ENCODE measurements at places on chromosomes 3 and 15.

GRCh38 chr15:91308199-91308598 lies 208.1 kb downstream of the SV2B start:
- no peak for DNase-seq

GRCh38 chr15:96460106-96460505 lies 129.6 kb downstream of the NR2F2 start:
- no peak for DNase-seq

GRCh38 chr3:39381432-39381831 lies 1.7 kb upstream of the SLC25A38 start:
- DNase-seq = no peak

GRCh38 chr15:60829416-60829815 lies 350.5 kb upstream of the ICE2 start:
- no peak for DNase-seq

GRCh38 chr15:56653787-56654186 lies 79.5 kb downstream of the ZNF280D start:
- no peak for DNase-seq

DNA sequence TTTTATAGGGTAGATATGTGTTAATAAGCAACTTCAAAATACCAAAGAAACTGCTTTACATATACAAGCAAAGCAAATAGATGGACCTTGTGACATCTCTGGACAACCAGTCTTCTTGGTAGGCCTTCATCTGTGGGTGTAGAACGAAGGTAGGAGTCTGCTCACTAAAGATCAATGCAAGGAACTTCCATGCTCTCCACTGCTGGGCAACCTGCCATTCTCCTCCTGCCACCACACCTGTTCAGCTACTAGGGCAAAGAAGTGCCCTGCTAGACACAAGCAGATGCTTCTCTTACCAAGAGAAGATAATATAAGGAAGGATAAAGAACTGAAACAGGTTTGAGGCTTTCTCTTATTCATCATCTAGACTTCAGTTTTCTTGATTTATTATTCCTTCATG lies 12.6 kb downstream of the PPARG start:
- DNase-seq = no peak

DNA sequence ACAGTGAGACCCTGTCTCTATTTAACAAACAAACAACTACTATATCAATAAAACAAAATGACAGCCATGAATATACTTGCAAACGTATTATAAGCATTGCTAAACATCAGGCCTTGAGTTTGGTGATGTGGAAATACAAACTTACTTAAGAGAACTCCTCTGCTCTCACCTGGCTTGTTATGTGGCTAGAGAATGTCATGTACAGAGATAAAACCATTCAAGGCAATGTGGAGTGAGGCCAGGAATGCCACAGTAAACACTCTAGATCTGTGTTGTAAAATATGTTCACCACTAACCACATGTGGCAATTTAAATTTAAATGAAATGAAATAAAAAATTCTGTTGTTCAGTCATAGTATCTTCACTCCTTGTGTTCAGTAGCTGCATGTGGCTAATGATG lies 22.7 kb upstream of the RARB start:
- no peak for DNase-seq

- DNase-seq = no peak
Measured at GRCh38 chr15:47846128-47846868, 129.0 kb downstream of the SEMA6D start.

DNA sequence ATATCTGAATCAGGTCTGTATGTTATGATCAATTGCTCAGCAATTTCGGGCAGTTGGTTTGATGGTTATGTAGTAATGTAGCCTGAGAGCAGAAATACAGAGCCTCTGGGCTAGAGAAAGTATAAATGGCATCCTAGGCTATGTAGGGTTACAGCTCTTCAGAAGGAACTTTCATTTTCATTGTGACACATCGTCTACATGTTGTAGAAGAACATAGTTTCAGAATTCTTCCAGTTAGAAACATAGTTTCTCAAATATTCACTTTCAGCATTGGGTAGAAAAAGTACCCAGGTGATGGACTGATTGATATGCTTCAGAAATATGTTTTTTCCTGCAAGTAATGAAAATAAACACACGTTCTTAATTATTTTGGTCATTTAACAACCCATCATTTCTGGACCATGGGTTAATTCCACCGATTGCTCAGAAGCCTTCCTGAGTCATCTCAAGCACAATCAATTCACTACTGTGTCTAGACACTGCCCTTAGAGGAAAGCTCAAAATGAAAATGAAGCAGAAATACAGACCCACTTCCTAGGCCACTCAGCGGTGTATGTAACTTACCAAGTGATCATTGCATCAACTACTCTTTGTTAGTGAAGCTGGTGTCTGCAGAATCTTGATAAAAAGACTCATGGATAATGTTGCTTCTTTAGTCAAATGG lies 88.8 kb upstream of the TSEN2 start:
- DNase-seq = peak; percentile 37

- DNase-seq = no peak
Measured at GRCh38 chr15:78394981-78395616, 42.9 kb upstream of the IREB2 start.

- DNase-seq = no peak
Measured at GRCh38 chr3:43582866-43583265, 38.9 kb downstream of the ANO10 start.

GRCh38 chr3:126537116-126537729 lies 13.3 kb downstream of the CHST13 start:
- DNase-seq = no peak

GRCh38 chr3:194246709-194247349 lies 104.3 kb downstream of the CPN2 start:
- DNase-seq = no peak

DNA sequence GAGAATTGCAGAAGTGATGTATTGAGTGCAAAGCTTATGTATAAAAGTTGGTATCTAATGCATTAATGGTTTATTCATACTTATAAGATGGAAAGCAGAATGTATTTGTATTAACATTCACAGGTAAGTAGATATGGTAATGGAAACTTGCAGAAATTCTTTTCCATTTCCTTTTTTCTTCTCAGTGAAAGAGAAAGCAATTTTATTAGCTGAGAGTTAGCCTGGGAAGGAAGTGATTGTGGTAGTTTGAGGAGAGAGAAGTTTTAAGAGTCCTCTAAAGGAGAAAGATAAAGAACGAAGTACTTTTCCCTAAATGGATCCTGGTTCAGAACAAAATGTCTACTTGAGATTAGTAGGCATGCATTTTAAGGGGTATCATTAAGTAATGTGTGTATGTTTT lies 60.1 kb upstream of the OSTN start:
- DNase-seq = no peak

GRCh38 chr3:184811034-184811433 lies 932 bp upstream of the VPS8 start:
- no peak for DNase-seq

GRCh38 chr15:22827125-22827524 lies 11.3 kb upstream of the NIPA2 start:
- no peak for DNase-seq

DNA sequence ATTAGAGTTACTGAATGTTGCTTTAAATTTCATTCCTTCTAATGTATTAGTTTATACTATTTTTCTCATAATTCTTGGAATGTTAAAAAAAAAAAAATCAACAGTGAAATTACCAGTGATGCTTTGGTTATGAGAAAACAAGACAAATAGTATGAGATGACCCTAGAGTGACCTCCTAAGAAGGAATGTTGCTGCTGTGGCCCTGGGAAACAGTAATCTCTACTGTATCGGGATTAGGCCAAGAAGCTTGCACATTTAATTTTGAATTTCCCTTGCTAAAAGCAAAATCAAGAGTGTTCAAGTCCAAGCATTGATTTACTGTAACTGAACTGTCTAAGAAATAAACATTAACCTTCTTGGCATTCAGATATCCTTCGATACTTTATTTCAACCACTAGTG lies 18.1 kb downstream of the TOPBP1 start:
- DNase-seq = no peak

DNA sequence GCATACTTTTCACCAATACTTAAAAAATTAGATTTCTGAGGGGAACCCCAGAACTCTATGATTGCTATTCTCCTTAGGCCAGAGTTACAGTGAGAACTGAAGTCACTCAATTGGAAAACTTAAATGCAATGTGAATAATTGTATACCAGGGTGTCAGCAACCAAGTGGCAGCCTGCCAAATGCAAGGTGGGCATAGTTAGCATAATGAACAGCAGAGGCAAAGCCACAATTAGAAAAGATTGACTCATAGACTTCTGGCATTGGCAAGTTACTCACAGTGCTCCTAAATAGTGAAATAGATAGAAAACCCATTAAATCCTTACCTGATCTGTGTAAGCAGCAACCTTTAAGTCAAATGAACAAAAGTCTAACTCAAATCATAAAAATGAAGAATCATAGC lies 94.9 kb downstream of the BCHE start:
- no peak for DNase-seq

GRCh38 chr15:75663931-75664421 lies 16.3 kb downstream of the SNX33 start:
- DNase-seq = no peak

- no peak for DNase-seq
Measured at GRCh38 chr3:105967117-105967516, 98.3 kb upstream of the CBLB start.

DNA sequence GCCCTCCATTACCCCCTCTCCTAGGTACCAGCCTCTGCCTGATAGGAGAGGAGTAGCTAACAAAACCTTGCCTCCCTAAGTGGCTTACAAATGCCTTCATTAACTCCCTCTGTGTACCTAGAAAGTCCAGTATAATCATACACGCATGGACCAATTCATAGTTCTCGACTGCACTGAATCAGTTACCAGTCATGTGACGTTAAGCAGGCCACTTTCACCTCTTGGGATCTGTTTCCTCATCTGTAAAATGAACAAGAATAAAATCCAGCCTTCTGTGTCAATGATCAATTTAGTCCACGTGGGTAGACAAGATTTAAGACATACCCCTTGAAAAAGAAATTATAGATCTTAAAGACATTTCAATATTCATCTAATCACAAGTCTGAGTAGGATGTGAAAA lies 72.2 kb downstream of the TRIM69 start:
- no peak for DNase-seq

All from GM06990 (cell line).